ENCODE measurements at places on chromosomes 5 and 9.

DNA sequence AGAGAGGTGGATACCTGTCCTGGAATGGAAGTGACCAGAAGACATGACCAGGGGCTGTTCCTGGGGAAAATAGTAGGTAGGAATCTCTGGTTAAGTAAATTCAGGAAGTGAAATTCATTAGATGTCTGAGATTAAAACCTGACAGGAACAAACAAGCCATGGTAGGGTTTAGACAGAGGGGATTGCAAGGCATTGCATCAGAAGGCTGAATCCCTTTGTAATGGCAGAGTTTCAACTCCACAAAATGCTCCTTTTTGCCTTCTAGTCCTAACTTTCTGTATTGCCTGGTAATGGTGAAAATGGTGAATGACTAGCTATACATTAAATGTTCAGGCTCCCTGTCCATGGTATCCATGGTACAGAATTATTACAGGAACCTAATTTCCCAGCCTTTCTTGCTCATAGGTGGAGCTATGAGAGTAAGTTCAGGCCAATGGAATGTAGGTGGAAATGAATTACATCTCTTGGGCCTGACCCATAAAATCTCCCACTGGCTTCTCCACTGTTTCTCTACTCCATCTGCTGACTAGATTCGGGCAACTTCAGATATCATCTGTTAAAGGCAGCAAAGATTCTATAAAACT, 113.4 kb upstream of the CNTLN start:
- DNase-seq: no peak
- no peaks in the 10 kb centered on the region for H3K27me3 ChIP-seq
- no peak overlapping the region for H3K27ac ChIP-seq
- no peaks in the 10 kb centered on the region for H3K4me1 ChIP-seq

DNA sequence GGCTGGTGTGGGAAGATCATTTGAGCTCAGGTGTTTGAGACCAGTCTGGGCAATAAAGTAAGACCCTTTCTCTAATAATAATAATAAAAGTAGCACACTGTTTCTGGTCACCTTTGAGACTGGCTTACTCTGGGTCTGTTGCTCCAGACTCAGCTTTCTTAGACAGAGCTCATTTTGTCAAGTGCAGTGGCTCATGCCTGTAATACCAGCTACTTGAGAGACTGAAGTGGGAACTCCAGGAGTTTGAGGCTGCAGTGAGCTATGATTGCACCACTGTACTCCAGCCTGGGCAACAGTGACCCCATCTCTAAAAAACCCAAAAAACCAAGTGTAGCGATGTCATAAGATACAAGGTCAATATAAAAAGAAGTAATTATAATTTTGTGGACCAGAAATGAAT, 36.4 kb upstream of the RNU6ATAC start:
- DNase-seq: no peak
- no peak overlapping the region for H3K4me3 ChIP-seq
- H3K36me3 ChIP-seq: no peaks in the 10 kb centered on the region
- H3K27me3 ChIP-seq: no peaks in the 10 kb centered on the region

DNA sequence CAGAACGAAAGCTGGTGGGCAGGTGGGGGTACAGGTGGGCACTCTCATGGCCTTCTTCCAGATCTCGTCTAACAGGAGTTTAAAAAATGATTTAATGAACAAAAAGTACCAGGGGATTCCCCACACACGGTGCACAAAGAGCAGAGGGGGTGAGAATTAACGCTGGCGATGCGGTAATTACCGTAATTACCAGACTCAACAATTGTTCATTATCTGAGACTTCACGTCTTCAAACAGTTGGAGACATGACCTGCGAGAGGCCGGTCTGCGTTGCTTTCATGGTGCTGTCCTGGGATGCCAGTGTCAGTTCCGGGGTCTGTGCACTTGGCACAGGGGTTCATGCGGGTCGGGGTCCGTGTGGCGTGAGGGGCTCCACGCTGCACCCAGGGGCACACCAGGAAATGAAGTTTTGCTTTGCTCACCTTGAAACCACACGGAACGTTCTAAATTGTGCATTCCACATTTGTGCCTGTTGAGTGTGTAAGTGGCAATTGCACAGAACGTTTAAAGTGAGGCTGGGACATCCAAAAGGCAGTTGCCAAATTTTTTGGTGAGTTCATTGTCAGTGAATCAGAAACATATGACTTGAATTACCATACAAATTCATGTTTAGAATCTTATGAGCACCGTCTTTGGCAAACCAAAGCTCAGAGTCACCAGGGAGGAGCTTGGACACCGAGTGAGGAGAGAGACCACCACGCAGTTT, 256.4 kb upstream of the IRX1 start:
- no peaks in the 10 kb centered on the region for H3K4me1 ChIP-seq
- H3K36me3 ChIP-seq: no peaks in the 10 kb centered on the region
- no peak for DNase-seq
- no peak overlapping the region for H3K27ac ChIP-seq

GRCh38 chr9:116370556-116370955, 217.0 kb downstream of the PAPPA start:
- no peak for DNase-seq
- H3K36me3 ChIP-seq: no peaks in the 10 kb centered on the region
- H3K27me3 ChIP-seq: no peaks in the 10 kb centered on the region

DNA sequence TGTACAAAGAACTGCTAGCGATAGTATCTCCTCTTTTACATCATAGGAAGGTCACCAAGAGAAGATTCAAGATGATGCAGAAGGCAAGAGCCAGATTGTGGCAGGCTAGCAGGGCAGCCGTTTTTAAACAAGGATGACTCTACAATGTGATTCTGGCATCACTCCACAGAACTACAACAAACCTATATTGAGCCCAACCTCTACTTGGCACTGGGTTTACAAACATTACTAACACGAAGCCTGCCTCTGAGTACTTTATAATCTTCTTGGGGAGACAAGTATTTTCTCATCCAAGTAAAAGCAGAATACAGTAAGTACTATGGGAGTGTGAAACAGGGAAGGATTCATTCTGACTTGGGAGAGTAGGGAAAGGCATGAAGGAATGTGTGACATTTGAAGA, 448.6 kb downstream of the ZNF608 start:
- no peaks in the 10 kb centered on the region for H3K27me3 ChIP-seq
- no peak for DNase-seq
- no peak overlapping the region for H3K27ac ChIP-seq

Measured in iPS DF 6.9 (cell line).